ENCODE measurements at places on chromosomes 16 and 17.

DNA sequence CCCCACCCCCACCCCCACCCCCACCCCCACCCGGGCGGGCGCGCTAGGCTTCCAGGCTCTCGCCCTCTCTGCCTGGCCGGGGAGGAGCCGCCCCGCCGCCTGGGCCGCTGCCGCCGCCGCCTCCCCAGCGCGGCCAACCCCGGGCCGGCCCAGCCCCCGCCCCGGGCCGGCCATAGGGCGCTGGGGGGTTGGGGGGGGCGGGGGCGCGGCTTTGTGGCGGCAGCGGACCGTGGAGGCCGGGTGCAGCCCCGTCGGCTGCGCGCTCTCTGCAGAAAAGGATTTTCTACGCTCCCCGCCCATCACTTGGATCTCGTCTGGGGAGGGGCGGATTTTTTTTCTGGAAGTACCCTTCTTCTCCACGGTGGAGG lies 230.9 kb downstream of the MRTFB start:
- DNase-seq = no peak

- no peak for DNase-seq
These were observed 4.1 kb upstream of the ZNF19 start for GRCh38 chr16:71493213-71493612.

DNA sequence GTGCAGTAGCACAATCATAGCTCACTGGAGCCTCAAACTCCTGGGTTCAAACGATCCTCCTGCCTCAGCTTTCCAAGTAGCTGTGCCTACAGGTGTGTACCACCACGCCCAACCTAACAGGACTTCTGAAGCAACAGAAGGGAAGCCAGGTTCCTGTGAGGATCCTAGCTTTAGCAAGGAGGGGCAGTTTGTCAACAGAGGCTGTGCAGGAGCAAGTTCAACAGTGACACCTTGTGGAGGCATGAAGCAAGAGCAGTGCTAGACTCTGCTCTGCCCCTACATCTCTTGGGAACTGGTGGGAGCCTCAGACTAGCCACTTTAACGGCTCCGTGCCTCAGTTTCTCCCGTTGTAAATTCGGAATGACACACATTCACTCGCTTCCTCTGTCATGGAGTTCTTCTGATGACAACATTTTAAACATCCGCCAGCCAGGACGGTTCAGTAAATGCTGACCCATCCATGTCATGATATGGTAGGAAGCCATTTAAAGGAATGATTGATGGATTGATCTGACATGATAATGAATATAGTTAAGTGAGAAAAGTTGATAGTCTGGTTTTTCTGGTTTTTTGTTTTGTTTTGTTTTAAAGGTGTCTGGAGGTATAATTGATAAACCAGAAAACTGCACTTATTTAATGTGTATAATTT lies 218.7 kb downstream of the MRTFB start:
- no peak for DNase-seq

- no peak for DNase-seq
These were observed 125.8 kb downstream of the DYNLRB2 start for GRCh38 chr16:80666378-80667250.

DNA sequence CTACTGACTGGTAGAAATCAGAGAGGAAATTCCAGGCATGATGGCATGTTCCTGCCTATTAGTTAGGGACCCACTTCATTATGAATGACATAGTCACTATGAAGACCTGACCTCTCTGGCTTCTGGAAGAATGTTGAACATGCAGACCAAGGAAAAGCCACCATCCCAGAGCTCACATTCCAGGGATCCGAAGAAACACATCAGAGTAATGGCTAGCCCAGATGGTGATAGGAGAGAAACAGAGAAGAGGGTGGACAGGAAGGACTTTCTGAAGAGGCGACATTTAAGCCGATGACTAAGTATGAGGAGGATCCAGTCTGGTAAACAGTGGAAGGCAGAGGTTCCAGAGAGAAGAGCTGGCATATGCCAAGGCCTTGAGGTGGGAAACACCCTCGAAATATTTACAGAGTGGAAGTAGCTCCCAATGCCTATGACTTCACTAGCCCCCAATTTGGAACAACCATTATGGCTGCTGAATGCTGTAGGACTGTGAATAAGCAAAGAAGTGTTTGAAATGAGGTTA lies 216.2 kb downstream of the RBFOX1 start:
- DNase-seq = no peak

DNA sequence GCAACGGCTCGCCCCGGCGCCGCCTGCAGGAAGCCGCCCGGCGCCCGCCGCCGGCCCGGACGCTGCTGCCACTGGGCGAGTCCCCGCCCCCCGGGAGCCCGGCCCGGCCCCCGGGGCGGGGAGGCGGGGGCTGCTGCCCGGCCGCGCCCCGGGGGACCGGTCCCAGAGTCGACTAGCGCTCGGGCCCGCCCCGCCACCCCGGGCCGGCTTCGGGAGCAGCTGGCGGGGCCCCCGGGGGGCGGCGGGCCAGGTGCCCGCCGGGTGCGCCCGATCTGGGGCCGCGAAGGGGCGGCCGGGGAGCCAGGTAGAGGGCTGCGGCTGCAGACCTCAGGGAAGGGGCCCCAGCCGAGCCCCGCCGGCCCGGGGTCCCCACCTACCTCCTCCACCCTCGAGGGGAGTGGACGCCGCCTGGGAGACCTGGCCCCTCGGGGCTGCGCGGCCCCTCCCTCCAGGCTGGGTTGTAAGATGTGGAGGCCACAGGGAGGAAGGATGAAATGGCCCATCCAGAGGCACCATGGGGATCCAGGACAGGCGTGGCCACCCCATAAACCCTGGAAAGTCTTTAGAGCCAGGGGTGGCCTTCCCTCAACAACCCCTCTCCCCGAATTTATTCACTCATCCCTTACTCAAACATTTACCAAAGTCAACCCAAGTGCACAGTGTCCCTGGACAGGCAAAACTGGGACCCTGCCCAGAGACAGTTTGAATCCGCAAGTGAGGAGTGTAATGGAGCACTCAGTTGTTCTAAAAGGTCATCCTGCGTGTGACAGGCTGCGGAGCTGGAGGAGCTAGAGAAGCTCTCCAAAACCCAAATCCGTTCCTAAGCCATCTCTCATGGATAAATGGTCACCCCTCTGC lies at the start of gene CDYL2:
CDYL2 (minus strand) TSS at position 73 of the 858 bp plus-strand sequence. CDS start 425 bp downstream, outside the sequence.
- DNase-seq = peak; percentile 22

DNA sequence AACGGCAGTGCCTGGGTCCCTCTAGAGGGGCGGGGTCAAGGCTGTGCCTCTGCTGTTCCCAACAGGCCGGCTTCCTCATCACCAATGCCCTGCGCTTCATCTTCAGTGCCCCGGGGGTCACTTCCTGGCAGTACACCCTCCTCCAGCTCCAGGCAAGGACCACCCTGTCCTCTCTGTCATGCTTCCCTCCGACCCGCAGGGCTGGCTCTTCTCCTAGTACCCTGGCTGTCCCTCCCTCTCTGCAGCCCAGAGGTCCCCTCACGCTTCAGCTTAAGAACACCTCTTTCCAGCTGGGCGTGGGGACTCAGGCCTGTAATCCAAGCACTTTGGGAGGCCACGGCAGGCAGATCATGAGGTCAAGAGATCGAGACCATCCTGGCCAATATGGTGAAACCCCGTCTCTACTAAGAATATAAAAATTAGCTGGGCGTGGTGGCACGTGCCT lies 25.8 kb downstream of the CASKIN2 start:
- no peak for DNase-seq

GRCh38 chr16:31452631-31453106 lies 6.6 kb upstream of the ARMC5 start:
- no peak for DNase-seq

GRCh38 chr17:10614536-10615155 lies 42.5 kb downstream of the MYH3 start:
- DNase-seq = no peak

DNA sequence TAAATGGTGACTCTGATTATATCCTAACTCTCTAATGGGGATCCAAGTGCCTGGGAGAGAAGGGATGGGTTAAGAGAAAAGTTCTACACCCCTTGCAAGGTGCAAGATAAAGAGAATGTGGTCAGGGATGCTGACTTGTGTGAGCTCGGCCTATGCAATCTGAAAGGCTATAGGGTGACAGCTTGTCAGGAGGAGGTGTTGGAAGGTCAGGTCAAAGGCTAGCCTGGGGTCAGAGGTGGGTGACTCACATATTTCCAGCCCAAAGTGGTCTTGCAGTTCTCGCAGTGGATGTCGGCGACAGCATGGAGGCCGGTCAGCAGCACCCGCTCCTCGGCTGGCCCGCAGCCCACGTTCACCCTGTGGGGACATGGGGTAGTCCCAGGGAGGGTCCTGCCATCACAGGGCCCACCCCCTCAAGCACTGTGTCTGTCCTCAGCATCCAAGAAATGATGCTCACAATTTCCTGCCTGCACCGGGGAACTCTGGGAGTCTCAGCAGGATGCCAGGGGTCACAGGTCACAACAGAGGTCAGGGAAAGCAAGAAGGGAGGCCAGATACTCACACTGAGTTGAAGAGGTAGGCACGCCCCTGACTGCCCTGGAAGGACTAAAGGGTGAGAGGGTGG lies 1.4 kb downstream of the YPEL3 start:
- no peak for DNase-seq

- DNase-seq = no peak
These were observed 2.5 kb upstream of the MRPS23 start for GRCh38 chr17:57852092-57852954.

DNA sequence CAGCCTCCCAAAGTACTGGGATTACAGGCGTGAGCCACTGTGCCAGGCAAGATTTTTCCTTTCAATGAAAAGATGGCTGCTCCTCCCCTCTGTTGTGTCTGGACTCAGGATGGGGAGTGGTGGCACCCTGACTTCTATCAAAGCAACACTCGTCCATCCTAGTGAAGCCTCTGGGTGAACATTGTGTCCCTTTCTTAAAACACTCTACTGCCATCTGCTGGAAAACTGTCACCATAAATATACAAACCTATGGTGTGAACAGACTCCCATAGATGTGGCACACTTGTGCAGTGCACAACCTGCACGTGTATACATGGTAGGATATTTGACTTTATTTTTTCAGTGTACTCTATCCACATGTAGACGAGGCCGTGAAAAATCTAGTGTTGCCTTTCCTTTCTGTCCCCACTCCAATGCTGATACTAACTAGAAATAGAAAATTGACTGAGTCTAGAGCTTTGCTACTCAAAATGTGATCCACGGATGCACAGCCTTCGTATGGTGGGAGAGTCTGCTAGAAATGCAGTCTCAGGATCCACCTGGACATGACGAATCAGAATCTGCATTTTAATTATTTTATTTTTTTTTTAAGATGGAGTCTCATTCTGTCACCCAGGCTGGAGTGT lies 55.9 kb upstream of the PLCG2 start:
- DNase-seq = no peak

GRCh38 chr17:77887464-77888241 lies 70.8 kb upstream of the TNRC6C start:
- peak; percentile 38 for DNase-seq

DNA sequence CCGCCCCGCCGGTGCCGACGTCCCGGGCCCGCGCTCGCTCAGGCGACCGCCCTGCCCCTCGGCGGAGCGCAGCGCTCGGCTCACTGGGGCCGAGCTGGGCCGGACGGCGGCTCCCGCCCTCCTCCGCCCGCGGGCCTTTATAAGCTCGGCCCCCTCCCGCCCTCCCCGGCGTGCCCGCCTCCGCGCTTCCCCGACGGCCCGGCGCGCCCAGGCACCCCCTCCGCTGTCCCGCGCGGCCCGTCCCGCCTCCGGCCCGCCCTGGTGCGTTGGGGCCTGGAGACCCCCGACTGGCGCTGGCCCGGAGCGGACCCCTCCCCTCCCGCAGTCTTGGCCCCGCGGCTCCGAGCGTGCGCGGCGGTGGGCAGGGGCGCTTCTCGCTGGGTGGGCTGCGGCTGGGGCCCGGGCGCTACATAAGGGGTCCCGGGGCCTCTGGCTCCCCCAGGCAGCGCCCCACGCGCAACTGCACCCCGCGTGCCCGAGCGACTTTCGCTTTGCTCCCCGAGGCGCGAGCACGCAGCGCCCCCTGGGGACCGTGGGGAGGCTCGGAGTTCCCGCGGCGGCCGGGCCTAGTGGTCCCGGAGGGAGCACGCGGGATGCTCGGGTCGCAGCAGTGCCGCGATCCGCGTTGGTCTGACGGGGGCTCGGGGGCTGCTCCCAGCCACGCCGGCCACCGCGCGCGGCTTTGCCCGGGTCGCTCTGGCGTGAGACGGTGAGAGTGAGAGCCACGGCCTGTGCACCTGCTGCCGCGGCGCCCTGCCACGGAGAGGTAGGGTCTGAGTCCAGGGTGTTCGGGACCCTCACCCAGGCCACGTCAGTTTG lies at the start of gene PIEZO1:
PIEZO1 (minus strand) TSS at position 115 of the 819 bp plus-strand sequence. CDS start 256 bp downstream, outside the sequence.
- DNase-seq = peak; percentile 62

DNA sequence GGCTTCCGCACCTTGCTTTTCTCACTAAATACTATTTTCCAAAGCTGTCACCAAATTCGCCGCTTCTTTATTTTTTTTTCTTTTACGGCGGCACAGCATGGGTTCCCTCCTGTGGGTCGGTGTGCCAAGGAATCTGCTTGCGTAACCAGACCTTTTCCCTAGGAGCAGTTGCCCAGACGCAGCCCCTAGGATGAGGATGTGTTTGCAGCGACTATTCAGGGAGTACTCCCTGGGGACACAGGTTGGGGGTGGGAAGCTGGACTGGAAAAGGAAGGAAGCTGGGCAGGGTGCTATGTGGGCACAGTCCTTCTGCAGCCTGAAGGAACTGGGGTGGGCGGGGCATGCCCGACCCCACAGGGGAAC lies 49.0 kb upstream of the ZCCHC14 start:
- no peak for DNase-seq

- DNase-seq = no peak
These were observed 56.2 kb downstream of the RPH3AL start for GRCh38 chr17:296379-296778.

DNA sequence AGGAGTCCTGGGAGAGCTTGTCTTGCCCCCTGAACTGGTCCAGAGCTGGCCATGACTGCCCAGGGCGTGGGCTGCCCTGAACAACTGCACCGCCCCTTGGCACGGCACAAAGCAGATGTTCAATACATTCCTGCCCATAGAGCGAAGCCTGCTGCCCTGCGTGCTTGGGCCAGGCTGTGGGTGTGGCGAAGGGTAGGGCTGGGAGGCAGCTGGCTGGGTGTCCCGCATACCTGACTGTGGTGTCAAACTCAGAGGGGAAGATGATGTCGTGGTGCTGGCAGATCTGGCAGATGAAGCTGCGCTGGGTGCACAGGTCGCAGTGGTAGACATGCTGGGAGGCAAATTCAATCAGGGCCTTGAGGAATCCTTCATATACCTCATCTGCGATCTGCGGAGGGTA lies 124.2 kb upstream of the SMURF2 start:
- DNase-seq = no peak

- no peak for DNase-seq
These were observed 38.5 kb downstream of the PIEZO1 start for GRCh38 chr16:88746506-88746905.

- DNase-seq = no peak
These were observed 14.3 kb downstream of the SLC16A3 start for GRCh38 chr17:82242977-82243647.

GRCh38 chr16:79287424-79287917 lies 313.1 kb downstream of the MAF start:
- no peak for DNase-seq

DNA sequence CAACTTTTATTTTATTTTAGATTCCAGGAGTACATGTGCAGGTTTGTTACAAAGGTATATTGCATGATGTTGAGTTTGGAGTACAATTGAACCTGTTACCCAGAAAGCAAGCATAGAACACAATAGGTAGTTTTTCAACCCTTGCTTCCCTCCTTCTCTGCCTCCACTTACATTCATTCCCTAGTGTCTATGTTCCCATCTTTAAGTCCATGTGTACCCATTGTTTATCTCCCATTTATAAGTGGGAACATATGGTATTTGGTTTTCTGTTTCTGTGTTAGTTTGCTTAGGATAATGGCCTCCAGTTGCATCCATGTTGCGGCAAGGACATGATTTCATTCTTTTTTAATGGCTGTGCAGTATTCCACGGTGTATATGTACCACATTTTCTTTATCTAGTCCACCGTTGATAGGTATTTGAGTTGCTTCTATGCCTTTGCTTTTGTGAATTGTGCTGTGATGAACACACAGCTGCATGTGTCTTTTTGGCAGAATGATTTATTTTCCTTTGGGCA lies 114.0 kb upstream of the NACA2 start:
- DNase-seq = no peak

All from stimulated activated CD8-positive, alpha-beta memory T cell treated with anti-CD3 and anti-CD28 coated beads, Interleukin-4, amount 100 ng/mL, for 24 hours (primary cell).